NCI-H524 treated with DMSO at 0.1 percent for 48 hours (cell line): ENCODE measurements at places on chromosomes 7 and 10.

DNA sequence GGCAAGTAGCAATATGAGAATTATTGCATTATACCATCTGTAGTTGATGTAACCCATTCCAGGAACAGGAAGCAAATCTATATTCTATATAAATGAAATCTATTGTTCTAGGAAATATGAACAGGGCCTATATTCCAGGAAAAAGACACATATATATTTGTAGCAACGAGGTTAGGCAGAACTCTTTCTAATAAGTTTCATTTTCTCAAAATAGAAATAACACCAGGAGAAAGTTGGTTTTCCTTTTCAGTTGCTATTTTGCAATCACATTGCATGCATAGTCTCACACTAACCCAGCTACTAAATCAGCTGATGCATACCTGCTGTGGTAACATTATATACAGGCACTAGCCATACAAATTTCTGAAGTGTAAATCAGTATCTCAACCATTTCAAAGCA, 6.2 kb upstream of the IFIT2 start:
- no peak for DNase-seq

DNA sequence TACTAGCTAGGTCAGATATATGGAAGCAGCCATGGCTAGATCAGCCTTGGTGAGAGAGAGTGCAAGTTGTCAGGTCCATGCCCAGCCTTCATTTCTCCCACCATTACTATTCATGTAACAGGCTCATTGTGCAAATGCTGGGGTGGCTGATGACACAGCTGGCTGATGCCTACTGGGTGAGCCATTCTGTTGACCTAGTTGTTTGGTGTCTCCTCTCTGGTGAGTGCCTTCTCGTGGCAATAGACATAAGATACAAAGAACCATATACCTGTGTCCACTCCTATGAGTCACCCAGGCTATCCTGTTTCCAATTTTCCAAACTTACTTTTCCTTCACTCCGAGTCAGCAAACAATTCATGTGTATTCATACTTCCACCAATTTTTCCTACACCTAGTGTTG, 46.0 kb downstream of the ZNF25 start:
- DNase-seq = no peak

DNA sequence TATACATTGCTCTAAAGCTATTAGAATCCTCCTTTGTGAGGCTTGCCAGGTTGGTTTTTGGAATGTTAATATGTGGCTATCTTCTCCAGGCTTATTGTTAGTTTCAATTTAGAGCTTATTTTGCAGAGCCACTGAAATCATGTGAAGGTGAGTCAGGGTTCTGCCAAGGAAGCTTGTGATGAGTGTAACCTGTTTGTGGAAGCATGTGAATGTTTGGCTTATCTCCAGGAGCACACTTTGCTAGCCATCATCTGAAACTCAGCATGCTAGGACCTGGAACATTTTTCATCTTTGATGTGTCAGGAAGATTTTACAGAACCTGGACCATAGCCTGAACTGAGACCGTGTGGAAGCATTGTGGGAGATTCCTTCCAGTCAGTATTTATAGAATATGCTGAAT, 197.3 kb downstream of the PPP1R9A start:
- no peak for DNase-seq

DNA sequence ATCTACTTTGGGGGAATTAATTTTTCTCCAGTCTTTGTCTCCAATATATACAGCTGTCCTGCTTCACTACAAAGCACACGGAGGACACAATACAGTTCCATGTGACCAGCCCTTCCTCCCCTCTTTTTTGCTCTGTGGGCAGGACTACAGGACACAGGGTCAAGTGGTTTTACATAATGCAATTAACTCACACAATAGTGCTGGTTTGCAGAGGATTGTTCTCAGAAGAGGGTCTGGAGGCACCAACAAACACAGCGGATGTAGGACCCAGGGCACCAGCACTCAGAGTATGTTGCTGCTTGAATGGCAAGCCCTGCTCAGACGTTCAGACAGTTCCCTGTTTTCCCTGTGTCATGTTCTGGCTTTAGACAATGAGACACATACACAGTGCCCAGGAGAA, 52.0 kb upstream of the NPTX2 start:
- no peak for DNase-seq

DNA sequence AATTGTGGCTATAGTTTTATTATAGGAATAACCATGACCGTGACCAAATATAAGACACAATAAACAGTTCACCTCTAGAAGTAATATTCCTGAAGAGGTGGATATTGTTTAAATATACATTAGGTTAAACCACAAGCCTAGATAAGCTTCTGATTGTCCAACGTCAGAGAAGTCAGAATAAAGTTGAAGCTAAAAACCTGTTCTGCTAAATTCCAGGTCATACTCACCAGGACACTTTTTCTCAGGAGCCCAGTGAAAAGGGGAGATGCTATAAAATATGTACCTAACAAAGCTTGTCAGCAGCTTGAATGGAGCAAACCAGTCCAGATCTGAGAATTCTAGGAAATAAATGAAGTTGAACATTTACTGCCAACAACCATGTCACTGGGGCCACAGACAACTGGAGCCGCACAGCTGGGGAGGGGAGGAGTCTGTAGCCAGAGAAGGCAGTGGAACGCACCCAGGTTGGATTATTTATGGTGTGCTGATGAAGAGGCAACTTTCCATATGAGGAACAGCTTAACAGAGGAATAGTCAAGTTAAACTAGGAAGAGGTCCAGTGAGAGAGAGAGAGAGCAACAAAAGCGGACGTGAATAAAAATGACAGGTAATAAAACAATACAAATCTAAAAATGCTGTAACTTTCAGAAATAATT, 191.1 kb downstream of the ZNF438 start:
- no peak for DNase-seq

DNA sequence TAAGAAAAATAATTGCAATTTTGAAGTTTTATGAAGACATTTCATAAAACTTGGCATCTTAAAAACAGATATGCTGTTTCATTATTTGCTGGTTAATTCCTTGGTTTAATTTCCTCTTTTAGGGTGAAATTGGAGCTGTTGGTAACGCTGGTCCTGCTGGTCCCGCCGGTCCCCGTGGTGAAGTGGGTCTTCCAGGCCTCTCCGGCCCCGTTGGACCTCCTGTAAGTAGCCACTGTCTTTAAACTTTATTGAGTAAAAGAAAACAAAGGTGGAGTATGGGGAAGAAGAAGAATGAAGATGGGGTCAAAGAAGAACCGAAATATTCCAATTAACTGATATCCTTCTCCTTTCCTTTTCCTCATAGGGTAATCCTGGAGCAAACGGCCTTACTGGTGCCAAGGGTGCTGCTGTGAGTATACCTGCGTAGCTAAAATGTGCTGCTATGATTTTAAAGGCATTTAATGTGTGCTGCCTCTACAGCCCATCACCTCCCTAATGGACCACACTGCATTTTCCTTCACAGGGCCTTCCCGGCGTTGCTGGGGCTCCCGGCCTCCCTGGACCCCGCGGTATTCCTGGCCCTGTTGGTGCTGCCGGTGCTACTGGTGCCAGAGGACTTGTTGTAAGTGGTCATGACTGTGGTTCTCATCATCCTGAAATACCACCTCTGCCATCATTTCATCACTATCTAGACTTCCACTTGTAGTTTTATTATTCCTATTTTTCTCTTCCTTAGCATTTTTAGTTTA, 14.7 kb downstream of the COL1A2 start:
- no peak for DNase-seq

DNA sequence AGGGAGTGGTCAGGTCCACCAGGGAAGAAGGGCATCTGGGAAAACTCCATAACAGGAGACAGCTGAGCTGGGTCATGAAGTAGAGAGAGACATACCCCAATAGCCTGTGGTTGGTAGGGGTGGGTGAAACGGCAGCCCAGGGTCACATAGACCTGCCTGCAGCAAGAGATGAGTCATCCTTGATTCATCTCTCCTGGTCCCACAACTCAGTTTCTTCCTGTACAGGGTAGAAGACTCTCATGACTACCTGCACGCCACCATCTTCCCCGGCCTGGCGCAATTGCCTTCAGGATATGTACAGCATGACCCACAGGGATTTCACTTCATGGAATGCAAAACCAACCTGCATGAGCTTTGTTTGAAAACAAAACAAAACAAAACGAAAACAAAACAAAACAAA, 45.1 kb upstream of the ADAM12 start:
- DNase-seq = no peak

GRCh38 chr10:53808677-53809372, 992.2 kb downstream of the PCDH15 start:
- DNase-seq = no peak

DNA sequence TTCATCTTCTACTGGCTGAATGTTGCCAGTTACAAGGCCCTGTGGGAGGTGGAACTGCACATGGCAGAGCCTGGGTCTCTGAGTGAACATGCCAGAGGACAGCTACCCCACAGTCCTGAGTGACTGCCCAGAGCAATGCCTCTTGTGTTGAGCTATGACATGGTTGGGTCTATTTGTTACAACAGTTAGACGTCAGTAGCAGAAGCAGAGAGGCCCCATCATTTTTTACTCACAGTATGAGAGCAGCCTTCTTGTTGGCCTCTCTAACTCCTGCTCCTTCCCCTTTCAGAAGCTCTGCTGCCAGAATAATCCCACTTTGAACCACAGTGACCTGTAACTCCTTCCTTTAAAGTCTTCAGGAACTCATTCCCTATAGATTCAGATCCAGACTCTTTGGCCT, 30.8 kb upstream of the NRP1 start:
- DNase-seq = no peak

DNA sequence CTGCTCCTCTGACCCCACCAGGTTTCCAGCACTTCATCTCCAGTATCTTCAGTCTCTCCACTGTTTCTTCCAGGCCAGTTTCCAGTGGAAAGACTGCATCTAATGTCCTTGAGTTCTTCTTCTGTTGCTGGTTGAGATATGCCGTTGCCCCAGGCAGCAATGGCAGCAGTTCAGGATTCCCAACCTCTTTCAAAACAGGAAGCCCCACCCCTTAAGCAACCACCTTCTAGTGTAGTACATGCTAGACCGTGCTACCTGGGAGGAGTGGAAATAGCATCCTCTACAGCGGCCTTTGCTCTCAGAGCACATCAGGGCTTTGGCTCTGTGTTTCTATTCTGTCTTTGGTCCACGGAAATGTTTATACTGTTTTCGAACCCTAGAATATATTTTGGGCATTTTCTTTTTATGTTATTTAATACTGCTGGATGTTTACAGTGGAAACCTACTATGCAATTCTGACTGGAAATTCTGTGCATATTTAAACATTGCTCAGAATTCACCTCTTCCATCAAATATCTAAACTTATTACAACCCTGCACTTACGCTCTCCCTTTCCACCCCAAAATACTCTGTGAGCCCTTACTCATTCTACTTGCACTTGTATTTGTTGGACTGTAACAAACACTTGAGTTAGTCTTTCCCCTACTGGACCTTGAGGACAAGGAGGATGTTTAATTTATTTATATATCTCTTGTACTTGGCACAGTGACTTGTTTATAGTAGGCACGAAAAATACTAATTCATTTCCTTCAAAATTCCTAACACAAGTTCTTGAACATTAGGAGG, 8.5 kb upstream of the BPGM start:
- DNase-seq = no peak

DNA sequence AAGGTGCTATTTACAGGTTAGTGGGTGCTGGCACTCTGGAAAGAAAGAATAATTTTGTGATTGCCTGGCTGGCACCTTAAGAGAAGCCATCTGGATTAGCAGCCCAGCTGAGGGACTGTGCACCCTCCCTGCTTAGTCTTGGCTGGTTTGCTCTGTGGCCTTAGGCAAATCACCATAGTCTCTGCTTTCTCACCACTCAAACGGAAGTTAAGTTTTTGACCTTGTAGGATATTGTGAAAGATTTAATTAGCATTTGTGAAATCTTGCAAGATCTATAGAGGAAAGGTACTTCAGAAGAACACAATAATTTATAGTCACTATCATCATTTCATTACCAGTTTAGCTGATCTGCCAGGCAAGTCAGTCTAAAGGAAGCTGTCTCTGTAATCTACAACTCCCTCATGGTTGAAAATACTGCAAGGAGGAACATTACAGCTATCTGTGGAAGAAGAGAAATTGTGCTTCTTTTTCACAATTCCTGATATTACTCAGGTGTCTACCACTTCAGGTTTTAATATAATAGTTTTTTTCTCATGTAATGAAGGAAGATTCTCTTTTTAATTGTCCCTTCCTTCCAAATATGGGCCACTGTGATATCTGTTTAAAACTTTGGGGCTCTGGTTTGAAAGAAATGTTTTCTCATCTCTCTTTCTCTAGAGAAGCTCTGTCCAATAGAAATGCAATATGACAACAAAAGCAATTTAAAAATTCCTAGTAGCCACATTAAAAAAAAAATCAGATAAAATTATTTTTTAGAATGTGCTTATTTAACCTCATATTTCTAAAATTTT, 219.6 kb downstream of the PTEN start:
- no peak for DNase-seq

- DNase-seq = no peak
Observed at GRCh38 chr7:20307901-20308300, 22.8 kb upstream of the ITGB8 start.

DNA sequence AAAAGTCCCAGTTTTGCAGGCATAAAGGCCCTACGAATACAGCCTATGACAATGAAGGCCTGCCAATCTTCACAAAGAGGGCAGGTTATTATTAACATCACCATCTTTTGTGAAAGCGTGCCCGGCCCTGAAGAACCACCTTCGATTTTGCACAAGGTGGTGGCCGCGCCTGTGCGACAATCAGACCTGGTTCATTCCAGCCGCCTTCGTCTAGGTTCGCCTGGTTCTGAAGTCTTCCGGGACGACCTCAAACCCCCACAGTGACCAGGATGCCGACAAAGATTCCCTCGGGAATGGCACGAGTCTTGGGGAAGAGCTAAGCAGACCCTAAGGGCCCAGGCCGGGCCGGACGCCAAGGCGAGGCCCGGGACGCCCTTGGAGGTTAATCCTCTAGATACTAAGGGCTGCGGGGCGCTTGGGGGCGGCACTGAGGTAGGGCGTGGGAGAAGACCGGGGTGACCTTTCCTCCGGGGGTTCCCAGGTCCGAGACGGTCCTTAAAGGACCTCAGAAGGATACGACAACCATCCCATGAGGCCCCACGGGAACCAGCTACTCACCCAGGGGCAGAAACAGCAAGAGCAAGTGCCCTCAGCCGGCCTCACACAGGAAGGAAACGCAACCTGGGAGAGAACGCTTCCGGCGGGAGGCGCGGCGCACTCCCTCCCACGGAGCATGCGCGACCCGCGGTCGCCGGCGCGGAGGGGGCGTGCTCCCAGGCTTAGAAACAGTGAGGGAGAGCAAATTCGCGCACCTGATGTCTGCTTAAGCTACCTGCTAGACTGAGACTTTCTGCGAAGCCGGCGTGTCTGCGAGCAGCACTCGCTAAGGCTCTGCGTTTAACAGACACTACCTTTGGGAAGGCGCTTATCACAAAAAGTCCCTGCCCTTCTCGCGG, at the start of gene ATAD1:
Gene ATAD1, minus strand, starts transcription at position 618 of the 896 bp plus-strand sequence. CDS start 3,627 bp downstream, outside the sequence.
- DNase-seq = peak; percentile 40

DNA sequence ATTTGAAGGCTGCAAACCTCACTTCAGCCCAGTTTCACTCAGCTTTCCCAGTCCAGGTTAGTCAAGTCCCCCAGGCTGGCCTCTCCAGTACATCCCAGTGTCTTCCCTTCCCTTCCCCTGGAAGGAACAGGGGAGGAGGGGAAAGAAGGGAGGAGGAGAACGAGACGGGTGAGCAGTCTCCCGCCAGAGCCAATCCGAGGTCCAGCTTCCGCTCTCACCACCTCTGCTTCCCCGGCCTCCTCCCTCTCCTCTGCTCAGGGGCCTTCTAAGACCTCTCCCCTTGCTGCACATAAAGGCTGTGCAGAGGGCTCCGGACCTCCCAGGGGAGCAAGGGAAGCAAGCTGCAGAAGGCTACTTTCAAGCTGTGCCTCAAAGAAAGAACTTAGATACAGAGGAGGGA, 4.1 kb downstream of the ATG9B start:
- no peak for DNase-seq
